ENCODE measurements at places on chromosomes 2 and 18.

DNA sequence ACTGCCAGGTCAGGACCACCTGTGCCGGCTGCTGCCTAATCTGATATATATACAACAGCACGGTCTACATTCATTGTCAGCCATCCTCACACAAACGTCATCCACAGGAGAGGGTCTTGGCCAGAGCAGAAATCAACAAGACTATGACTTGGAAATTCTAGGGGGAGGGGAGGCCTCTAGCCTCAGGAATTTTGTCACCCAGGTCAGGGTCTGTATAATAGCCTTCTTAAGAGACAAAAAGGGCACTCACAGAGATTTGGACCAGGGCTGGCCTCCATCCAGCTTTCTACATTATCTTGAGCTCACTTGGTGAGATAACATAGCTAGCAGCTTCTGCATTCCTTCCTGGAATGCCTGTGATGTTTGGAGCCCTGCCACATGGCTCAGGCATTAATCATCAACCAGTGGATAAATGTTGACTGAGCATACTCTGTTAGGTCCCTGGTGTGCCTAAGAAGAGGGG, 50.4 kb upstream of the CTIF start:
- no peak for DNase-seq

GRCh38 chr18:62106271-62106670, 80.6 kb downstream of the PIGN start:
- DNase-seq = no peak

DNA sequence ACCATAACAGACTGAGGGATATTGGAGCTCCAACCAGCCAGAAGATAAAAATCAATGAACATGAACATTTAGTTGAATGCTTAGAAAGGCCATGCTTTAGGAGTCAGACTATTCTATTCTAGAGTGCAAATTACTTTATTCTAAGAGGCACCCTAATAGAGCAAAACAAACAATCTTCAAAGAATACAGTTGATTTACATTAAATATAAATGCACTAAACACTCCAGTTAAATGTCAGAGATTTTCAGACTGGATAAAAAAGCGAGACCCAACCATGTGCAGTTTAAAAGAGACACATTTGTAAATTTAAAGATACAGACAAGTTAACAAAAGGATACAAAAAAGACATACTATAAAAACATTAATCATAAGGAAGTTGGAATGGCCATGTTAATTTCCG, 214.0 kb upstream of the SMAD7 start:
- DNase-seq = no peak

GRCh38 chr2:159557437-159558034, 58.8 kb downstream of the BAZ2B start:
- no peak for DNase-seq

- no peak for DNase-seq
These were observed 2.3 kb upstream of the ALPP start for GRCh38 chr2:232376260-232376659.

GRCh38 chr2:240155048-240155744, 14.7 kb upstream of the OTOS start:
- no peak for DNase-seq

- no peak for DNase-seq
These were observed 245.6 kb downstream of the NDUFA10 start for GRCh38 chr2:239779584-239779983.

DNA sequence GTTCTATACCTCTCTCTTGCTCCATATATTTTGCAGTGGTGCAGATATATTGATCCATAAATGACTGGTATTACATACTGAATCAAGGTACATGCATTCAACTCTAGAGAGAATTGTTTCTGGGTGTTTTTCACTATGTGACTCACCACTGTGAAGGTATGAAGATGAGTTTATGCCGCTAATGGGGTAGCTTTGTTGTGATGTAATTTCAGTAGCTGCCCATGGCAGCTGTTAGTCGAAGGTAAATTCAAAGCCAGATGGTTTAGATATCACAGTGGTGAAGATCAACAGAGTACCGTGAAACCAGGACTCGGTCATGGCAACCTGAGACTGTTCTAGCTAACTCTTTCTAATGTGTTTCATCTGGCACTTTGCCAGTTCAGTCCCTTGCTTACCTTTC, 50.4 kb downstream of the PKP4 start:
- no peak for DNase-seq

DNA sequence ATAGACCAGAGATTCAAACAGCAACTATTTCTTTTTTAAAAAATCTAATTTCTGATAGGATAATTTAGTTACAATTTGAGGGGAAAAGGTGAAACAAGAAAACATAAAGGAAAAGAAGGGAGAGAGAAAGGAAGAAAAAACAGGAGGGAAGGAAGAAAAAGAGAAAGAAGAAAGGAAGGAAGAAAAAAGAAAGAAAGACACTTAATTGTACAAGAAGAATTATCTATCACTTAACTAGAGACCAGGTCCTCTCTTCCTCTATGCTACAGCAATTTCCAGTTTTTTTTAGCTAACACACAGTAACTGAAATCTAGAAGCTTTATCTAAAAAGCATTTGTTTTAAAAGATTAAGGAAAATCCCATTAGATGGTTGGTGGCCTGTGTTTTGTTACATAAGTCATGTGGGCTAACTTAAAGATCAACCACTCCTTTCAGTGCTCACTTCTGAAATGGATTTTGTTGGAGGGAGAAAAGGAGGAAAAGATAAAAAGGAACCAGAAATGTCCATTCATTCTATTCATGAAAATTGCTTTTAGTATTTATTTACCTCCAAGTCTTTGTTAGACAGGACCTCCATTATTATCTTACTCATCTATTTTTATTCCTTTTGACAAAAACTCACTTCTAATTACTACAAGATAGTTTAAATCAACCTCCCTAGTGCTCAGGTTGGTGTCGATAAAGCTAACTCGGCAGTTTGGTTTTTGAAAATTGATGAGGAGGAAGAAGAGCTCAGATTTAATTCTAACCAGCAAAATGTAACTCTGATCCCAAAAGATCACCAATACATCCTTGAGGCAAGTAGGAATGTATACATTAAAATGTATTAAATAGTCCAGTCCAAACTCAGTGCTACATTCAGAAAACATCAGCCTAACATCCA, 251.5 kb upstream of the FN1 start:
- DNase-seq = no peak

GRCh38 chr18:69380324-69380723, 20.4 kb upstream of the DOK6 start:
- DNase-seq = no peak

DNA sequence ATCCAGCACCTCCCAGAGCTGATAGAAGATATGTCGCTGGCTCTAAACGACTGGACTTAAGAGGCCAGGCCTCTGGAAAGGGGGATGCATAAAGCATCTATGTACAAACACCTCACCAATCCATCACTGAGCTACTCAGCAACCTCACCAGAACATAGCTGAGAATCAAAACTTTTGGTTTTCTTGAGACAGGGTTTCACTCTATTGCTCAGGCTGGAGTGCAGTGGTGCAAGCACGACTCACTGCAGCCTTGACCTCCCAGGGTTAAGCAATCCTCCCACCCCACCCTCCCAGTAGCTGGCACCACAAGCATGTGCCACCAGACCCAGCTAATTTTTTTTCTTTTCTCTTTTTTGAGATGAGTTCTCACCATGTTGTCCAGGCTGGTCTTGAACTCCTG, 62.9 kb upstream of the MSH6 start:
- DNase-seq = no peak

DNA sequence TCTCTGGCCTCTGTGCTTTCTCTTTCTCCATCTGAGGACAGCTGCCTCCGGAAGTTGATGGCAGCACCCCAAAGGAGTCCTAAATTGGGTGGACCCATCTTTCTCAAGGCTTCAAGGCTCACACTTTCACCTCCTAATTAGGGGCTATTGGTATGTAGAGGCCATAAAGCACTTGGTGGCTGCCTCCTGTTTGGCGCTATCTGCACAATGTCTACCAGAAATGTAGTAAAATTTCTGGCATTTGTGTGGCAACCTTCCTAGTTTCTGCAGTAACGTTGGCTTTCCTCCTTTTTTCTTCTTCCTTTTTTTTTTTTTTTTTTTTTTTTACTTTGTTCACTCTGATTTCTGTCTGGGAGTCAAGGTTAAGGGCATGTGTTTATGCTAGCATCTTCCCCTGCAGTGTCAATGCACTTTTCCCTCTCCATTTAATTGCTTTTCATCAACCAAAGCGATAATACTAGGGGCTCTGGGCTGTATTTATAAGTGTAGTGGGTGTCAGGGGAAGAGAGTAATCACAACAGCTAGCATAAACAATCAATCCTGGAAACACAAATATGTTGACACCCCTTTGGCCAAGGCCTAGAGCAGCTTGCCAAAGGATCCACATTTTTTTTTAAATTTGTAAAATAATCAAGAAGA, 86.0 kb downstream of the TACR1 start:
- no peak for DNase-seq

DNA sequence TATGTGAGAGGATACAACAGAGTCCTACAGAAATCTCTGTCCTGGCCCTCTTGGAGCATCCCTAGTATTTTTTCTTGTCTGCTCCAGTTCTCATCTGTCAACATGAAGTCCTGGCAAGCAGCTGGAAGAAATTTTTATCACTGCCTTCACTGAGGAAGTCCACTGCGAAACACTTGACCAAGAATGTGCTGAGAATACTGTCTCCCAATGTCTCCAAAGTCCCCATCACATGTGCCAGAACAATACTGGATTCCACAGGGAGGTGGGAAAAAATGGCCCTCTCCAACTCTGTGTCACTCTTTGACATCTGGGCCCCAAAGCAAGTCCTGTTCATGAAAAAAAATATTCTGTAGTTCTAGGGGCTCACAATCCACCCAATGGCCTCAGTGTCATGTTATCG, 32.8 kb upstream of the PGAP1 start:
- no peak for DNase-seq

GRCh38 chr2:196725882-196726281, 73.6 kb downstream of the GTF3C3 start:
- no peak for DNase-seq

DNA sequence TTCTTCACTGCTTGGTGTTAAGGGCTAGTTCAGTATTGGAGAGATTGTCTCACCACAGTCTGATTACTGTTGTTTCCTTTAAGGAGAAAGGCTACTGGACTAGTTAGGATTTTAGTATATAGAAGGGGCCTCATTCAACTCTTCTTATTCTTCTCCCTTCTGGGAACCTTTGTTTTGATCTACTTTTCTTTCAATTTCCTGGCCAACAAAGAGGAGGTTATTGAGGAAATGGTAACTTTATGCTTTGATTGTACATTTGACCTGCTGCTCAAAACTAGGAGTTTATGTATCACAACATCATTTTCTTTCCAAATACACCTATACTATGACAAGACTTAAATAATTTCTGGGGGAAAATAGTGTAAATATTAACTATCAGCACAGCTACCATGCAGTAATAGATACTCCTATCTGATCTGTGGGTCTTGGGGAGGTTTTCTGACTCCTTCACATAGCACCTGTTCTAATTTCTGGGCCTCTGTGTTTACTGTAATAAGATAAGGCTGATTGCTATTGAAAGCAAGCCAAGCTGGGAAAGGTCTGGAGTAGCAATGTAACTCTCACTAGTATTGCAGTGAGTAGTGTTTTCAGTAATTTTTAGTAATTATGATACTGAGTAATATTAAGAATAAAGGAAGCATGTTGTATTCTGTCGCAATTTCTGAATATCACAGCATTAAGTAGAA, 395.3 kb downstream of the NUP35 start:
- DNase-seq = no peak

- no peak for DNase-seq
These were observed 329.3 kb downstream of the ARHGAP15 start for GRCh38 chr2:143458258-143459190.

GRCh38 chr2:19362755-19363473, 4.5 kb upstream of the OSR1 start:
- no peak for DNase-seq

GRCh38 chr2:129766374-129766993, 213.0 kb upstream of the RAB6C start:
- no peak for DNase-seq

DNA sequence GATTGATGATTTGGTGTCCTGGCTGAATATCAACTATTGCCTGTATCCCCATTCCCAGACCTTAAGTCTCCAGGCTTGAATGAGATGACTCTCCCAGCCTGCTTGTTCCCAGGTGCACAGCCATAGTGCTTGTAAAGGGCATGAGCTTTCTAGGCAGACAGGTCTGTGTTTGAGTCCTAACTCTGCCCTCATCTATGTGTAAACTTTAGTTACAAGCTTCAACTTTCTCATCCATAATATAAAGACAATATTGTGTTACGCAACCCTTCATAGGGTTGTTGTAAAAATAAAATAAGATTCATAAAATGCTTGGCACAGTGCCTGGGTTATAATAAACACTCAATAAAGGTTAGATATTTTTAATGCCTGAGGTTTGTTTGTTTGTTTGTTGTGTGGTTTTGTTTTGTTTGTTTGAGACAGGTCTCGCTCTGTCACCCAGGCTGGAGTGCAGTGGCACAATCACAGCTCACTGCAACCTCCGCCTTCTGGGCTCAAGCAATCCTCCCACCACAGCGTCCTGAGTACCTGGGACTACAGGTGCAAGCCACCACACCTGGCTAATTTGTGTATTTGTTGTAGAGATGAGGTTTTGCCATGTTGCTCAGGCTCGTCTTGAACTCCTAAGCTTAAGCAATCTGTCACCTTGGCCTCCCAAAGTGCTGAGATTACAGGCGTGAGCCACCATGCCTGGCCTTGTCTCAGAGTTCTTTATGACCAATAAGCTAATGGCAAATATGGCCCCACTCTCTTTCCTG, 89.4 kb upstream of the MAPRE2 start:
- no peak for DNase-seq

DNA sequence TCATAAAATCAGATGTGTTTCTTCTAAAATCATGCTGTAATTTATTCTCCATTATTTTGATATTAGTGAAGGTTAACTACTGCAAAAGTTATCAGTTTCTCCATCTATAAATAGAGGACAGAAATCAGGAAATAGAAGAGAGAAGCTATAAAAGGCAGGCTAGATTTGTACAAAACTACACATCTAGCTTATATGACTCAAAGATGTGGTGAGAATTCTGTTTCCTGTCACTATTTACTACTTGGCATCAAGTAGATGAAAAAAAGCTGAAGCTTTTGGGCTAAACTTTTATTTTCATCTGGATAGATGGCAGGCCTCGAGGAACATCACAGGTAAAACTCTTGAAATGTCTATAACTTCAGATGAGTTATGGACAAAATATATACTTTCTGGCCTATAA, 49.8 kb upstream of the NAB1 start:
- DNase-seq = no peak

DNA sequence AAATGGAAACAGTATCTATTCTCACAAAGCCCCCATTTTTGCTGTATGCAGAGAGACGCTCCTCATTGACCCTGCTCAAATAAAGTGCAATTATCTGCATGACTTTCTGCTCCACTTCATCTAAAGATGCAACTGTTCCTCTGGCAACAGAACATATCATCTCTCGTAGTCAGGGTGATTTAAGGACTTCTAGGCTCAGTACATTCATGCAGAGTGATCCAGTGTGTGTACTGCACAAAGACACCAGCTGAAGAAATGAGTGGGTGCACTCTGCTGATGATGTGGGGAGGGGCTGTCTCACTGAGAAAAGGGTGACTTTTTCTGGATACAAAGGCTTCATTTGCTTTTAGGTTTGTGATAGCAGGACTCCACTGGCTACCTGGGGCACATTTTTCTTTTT, 355.2 kb downstream of the GALNT13 start:
- no peak for DNase-seq

GRCh38 chr2:200742426-200742825, 69.3 kb upstream of the BZW1 start:
- no peak for DNase-seq

All from activated T-helper 1 cell treated with Interleukin-2 at 50 U/mL for 16 hours (primary cell).